ENCODE measurements at places on chromosomes 3 and 15.

DNA sequence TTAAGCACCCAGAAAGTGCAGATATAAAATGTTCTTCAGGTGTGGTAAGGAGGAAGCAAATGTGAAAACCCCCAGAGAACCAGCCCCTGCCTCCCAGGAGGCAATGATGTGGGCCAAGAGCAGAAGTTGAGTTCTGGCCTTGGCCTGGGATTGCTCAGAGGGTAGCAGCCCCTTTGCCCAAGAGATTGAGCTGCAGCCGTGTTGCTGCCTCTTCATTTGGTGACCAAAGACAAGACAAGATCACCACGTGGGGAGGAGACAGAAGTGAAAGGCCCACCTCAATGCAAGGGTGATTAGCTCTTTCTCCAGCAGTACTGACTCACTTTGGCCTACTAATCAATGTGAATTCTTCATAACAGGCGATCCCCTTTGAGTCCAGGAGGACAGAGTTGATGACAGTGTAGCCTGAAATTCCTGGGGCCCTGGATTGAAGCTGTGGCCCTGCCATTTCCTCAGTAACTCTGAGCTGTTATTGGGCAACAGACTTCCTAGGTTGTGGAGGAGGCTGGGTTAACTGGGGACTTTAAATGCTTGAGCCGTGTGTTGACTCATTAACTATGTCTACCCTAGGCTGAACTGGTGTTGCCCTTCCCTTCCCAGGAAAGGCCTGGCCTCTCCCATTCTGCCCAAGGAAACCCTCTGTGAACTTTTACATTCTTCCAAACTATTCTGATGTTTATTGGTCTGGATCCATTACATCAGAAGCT is 86.5 kb downstream of the ST6GAL1 start:
- no peak for DNase-seq

DNA sequence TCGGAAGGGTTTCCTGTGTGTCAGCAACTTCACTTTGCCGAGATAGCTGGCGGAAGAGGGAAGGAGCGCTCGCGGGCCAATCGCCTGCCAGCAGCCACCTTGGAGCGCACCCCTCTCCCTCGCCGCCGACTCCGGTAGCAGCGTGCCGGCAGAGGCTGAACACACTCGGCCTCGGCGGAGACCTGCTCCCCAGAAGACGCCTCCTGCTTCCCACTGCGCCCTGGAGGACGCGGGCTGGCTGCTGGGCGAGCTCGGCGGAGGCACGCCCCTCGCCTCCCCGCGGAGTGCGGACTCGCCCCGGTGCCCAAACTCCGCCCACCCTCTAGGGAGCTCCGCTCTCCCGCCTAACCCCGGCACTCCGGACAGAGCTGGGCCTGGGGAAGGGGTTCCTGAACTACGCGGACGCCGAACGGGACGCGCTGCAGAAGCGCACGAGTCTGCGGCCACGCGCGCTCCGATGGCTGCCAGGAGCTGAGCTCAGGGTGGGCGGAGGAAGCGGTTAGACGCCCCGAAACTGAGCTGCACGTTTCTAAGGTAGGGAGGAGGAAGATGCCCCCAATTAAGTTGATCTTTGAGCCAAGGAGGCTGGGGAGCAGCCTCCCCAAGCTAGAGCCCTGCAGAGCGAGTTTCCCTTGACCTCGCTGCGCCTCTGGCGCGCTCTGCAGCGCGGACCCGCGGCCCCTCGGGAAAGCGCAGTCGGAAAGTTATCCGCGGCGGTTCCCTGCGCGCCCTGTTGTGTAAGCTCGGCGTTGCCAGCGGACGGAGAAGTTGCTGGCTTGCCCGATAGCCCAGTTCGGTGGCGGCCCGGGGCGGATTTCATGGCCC is at the start of gene P2RY1:
TSS of gene P2RY1 (plus strand) at position 356 of the 825 bp plus-strand sequence. CDS start 652 bp downstream, outside the sequence.
- DNase-seq: peak; percentile 60

- no peak for DNase-seq
Observed at GRCh38 chr3:46423588-46423987, 16.5 kb downstream of the CCRL2 start.

- DNase-seq: no peak
Observed at GRCh38 chr3:158768881-158769543, 32.8 kb upstream of the MFSD1 start.

DNA sequence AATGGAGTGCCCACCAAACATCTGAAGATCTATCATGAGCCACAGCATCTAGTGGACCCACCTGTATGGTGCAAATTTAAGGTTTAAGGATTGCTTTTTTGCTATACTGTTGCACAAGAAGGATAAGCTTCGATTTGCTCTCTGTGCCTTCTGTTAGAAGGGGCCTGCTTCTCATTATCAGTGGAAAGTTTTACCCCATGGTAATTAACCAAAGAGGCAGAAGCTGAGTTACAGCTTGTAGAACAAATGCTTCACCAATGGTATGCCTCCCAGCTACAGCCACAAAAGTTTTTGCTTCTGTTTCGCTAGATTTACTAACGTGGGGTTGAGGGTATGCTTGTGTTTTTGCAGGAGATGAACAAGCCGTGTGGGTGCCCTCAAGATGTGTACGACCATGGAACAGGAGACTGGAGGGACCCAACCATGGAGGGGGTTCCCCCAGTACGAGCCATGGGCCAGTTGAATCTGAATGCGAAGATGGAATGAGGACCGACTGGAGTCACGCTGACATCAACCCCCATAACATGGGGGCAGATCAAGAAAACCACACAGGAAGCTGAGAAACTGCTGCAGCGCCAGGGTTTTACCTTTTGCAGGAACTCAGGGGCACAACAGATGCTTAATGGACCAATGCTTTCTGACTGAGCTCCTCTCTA is 43.5 kb downstream of the ACAD9 start:
- DNase-seq: peak; percentile 70

- DNase-seq: no peak
Observed at GRCh38 chr3:186002884-186003472, 65.2 kb upstream of the TRA2B start.

GRCh38 chr15:90991587-90992285 is 2.6 kb downstream of the PRC1 start:
- DNase-seq: no peak

GRCh38 chr15:29919380-29919881 is 97.2 kb upstream of the TJP1 start:
- no peak for DNase-seq

- DNase-seq: no peak
Observed at GRCh38 chr3:125023833-125024555, 31.8 kb downstream of the HEG1 start.

DNA sequence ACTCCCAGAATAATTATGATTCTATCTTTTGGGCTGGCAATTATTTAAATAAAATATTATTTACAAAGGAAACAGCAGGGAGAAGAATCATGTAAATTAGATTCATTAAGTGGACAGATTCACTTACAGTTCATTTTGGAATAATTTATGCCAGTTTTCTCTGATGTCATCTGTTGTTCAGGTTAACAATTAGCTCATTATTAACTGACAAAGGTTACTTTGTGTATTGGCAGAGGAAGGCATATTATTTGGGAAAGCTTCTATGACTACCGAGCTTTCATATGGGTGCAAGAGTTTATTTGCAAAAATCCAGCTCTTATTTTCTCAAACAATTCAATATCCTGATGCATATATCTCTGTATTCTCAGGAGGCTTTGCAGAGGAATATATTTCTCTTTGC is 224.4 kb downstream of the CHST2 start:
- DNase-seq: no peak

DNA sequence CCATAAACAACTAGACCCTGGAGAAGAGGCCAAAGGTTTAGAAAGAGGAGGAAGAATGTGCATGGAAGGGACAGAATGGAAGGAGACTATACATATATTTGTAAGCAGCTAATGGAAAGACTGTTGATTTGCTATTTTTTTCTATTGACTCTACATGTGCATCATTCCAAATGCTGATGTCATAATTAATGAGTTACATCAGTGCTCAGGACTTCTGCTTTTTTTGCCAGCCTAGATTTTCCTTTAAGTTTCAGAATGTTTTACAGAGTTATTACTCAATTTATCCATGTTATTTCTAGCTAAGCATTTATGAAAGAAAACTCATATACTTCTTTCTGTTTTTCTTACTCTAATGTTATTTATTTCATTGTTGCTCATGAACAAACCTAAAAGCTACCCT is 62.6 kb upstream of the VGLL3 start:
- no peak for DNase-seq

- DNase-seq: no peak
Observed at GRCh38 chr3:177906126-177906511, 630.1 kb upstream of the KCNMB2 start.
